T-helper 17 cell (primary cell): ENCODE measurements at places on chromosomes 12 and 14. TPM values are rescaled to one million over a fixed set of nuclear protein-coding genes. Genes with fewer than 3 reads are reported as not detected.

Gene BCL2L14
- total RNA-seq = not detected

Gene RNASE2
- total RNA-seq = not detected

Gene NPFF
- total RNA-seq = not detected

GRCh38 chr12:5442251-5443006, 10.5 kb downstream of the NTF3 start:
- DNase-seq = no peak

GRCh38 chr12:31590642-31591379, at the start of gene DENND5B:
Gene DENND5B (minus strand): TSS chr12:31591136. CDS start chr12:31590832, 304 bp downstream.
- DNase-seq = no peak

DNA sequence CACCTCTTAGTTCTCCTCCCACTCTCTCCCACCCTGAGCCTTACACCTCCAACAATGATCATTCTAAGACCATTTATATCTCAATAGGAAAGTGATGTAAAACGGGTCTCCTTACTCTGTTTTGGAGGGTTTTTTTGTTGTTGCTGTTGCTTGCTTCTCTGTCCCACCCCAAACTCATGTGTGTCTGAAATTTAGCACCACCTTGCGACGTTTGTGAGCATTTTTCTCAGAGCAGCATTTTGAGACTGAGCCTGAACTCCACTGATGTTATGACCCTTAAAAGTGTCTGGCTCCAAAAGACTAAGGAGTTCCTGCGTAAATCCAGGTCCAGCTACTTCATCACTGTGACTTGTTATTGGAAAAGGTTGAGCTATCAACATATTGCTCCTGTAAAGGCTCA, 155.0 kb downstream of the DAD1 start:
- DNase-seq = no peak

Gene CELA1
- 0.50 TPM for total RNA-seq

GRCh38 chr12:122964439-122965257, 1.6 kb downstream of the ABCB9 start:
- DNase-seq = no peak

Gene RD3L
- total RNA-seq = 0.86 TPM

Gene GZMH
- total RNA-seq = not detected

GRCh38 chr14:92959761-92960680, 37.1 kb downstream of the CHGA start:
- no peak for DNase-seq

Gene ACTR6
- total RNA-seq = 23.4 TPM

GRCh38 chr12:121712190-121712460, 427 bp upstream of the TMEM120B start:
- DNase-seq = peak; percentile 10

Gene FAM90A1
- 0.65 TPM for total RNA-seq

Gene KDM2B
- total RNA-seq = 94.0 TPM

Gene KIF26A
- total RNA-seq = 4.7 TPM

GRCh38 chr14:63286071-63286470, 32.7 kb downstream of the GPHB5 start:
- DNase-seq = no peak

DNA sequence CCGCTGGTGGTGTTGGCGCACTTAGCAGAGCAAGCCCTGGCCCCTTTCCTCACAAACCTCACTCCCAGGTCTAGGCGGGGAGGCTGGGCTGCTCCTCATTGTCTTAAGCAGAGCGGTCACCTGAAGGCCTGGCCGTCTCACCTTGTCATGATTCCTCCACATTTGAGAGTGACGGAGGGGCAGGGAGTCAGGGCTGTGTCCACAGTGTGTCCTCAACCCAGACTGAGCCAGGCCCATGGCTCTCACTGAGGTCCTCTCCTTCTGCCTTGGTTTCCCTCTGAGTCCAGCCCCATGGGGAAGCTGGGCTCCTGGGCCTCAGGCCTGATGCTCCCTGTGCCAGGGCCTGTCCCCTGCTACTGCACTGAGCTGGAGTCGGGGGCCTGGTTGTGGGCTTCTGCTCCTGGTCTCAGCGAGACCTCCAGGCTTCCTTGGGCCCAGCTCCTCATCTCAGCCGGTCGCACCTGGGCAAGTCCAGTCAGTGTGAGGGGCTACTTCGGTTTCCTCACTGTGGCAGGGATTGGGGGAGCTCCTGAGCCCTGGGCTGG, 44.9 kb downstream of the KRT80 start:
- no peak for DNase-seq

- DNase-seq = no peak
Observed at GRCh38 chr12:108310489-108310888, 28.6 kb downstream of the CMKLR1 start.

GRCh38 chr12:115752913-115753726, 524.4 kb downstream of the MED13L start:
- no peak for DNase-seq

DNA sequence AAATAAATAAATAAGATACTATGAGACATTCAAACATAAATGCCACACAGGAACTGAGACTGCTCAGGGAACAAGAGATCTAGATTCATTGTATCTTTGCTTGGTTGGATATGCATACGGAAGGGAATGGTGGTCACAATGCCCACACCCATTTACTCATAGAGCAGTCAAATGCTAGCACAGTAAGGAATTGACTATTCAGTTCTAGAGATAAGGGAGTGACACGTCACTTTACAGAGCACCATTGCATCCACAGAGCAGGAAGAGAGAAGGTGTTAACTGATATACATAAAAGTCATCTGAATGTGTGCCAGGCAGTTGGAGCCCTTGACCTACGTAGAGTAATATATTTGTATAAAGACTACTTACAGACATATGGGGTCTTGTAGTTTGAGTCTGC, 530.0 kb upstream of the NOVA1 start:
- no peak for DNase-seq

- DNase-seq = no peak
Observed at GRCh38 chr12:122874081-122874480, 21.8 kb downstream of the VPS37B start.

DNA sequence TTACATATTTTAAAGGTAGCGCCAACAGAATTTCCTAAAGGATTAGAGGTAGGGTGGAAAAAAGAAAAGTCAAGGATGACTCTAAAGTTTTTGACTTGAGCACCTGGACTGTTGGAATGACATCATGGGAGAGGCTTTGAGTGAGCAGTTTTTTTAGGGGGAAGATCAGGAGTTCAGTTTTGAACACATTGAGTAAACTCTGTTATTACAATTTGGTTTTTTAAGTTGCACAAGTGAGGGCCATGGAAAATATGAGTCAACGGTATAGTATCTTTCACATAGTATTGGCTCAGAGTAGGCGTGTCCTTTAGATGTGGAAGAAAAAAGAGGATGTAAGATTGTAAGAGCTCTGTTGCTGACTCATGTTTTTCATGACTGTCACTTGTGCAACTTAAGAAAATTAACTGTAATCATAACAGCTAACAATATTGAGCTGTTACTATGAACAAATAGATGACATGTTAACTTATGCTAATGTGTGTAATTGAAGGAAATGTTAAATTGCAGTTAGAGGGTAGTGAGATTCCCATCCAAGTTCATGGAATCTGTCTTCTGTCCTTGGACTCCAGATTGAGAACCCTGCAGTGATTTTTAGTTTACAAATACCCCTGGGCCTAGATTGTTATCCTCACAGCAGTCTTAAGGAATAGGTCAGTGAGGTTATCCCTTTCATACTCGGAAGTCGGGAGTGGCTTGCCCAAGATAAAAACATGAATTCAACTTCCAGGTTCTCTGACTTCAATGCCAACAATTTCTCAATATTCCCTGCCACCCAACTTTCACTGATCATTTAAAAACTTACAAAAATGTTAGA, 48.2 kb upstream of the ATP2B1 start:
- no peak for DNase-seq

DNA sequence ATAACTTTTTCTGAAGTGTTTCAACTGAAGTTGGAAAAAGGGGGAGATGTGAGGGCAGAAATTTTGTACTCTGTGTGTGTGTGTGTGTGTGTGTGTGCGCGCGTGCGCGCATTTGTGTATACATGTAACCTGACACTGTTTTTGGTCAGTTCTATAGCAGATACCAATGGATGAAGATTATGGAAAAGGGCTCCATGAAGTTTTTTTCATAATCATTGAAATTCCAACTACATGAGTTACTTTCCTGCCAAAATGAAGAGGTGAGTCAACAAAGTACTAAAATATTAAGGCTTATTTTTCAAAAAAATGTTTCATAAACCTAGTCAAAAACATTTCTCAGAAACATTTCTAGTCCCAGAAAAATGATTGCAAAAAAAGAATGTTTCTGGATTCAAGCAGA, 25.7 kb upstream of the CERS5 start:
- DNase-seq = no peak

Gene KRT7
- 0.70 TPM for total RNA-seq

Gene SIX1
- total RNA-seq = not detected

- DNase-seq = no peak
Observed at GRCh38 chr12:27048822-27049752, 26.7 kb downstream of the MED21 start.

- DNase-seq = no peak
Observed at GRCh38 chr14:57869617-57870016, 3.7 kb upstream of the SLC35F4 start.

Gene COX8C
- not detected for total RNA-seq

Gene RTL1
- total RNA-seq = not detected

Gene ERP27
- total RNA-seq = 9.9 TPM

- no peak for DNase-seq
Observed at GRCh38 chr12:71848212-71848611, 8.7 kb downstream of the TBC1D15 start.
